ENCODE measurements at places on chromosomes 7 and 10. TPM values are rescaled to one million over a fixed set of nuclear protein-coding genes. Genes with fewer than 3 reads are reported as not detected.

The CUZD1 gene
- 13.0 TPM for total RNA-seq

The FXYD4 gene
- not detected for total RNA-seq

The ACSM6 gene
- total RNA-seq: not detected

The TMEM176B gene
- total RNA-seq: 1.2 TPM

The PGAM2 gene
- total RNA-seq: 1.4 TPM

The ATP5MK gene
- total RNA-seq: 339 TPM

DNA sequence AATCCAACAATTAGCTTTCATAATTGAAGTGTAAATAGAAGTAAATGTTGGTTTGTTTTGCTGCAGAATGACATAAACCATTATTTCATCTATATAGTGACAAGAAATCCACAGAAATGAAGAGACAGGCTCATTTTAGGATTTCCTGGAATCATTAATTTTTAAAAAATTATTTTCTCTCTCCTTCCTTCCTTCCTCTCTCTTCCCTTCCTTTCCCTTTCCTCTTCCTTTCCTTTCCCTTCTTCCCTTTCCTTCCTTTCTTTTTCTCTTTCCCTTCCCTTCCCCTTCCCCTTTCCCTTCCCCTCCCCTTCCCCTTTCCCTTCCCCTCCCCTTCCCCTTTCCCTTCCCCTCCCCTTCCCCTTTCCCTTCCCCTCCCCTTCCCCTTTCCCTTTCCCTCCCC lies 51.2 kb upstream of the KMT2C start:
- DNase-seq: no peak

DNA sequence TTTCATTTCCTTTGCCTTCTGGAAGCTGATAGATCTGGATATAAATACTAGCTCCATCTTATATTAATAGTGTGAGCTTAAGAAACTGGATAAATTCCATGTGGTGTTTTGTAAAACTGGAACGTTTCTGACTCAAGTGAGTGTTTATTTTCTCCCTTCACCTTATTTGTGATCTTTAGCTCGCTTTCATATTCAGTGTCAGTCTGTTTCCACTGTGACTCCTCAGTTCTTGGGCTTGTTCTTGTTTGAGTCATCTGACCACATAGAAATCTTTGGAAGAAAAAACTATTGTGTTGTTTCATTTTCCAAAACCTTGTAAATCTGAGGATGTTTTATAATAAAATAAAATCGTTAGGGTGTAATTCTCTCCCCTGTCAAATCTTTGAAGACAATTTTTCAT lies 186.4 kb downstream of the POLR1F start:
- DNase-seq: no peak

DNA sequence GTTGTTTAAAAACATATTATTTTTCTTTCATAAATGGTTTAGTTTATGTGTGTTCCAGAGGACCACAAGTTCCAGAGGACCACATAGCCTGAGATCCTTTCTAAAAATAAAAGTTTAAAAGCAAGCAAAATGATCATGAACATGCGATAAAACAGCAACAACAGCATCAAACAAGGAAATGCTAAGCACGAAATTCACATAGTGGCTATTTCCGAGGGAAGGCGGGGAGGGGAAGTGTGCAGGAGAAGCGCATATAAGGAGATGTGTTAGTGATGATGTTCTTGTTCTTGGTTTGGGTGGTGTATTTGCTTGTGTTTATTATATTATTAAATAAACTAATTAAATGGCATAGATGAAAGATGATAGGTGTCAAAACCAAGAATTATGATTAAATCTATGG lies 1.2 kb downstream of the TBATA start:
- DNase-seq: no peak

- DNase-seq: peak; percentile 59
Measured at GRCh38 chr10:80739963-80740715, 202.4 kb downstream of the SH2D4B start.

DNA sequence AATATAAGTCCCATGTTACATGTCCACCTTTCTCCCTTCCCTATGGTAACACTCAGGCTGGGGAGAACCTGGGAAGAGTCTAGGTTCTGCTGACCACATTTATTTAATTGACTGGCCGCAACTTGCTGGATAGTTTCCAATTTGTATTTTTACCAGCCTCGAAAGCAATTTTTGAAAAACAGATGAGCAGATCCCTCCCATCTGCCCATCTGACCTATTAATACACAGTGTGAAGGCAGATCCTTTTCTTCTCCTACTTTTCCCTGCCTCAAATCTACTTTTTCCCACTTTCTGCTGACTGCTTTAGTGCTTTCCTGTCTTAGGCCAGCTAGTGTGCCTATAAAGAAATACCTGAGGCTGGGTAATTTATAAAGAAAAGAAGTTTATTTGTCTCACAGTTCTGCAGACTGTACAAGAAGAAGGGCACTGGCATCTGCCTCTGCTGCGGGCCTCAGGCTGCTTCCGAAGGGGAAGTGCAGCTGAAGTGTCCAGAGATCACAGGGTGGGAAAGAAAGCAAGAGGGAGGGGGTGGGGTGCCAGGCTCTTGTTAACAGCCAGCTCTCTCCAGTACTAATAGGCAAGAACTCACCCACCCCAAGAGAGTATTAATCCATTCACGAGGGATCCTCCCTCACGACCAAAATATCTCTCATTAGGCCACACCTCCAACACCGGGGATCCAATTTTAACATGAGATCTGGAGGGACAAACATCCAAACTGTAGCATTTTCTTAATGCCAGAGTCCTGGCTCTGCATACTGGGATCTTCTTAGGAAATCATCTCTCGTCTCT lies 336.0 kb upstream of the IGFBP3 start:
- DNase-seq: no peak

- DNase-seq: no peak
Measured at GRCh38 chr7:69149804-69150782, 448.2 kb upstream of the AUTS2 start.

- DNase-seq: no peak
Measured at GRCh38 chr7:26588511-26588910, 275.9 kb downstream of the SKAP2 start.

DNA sequence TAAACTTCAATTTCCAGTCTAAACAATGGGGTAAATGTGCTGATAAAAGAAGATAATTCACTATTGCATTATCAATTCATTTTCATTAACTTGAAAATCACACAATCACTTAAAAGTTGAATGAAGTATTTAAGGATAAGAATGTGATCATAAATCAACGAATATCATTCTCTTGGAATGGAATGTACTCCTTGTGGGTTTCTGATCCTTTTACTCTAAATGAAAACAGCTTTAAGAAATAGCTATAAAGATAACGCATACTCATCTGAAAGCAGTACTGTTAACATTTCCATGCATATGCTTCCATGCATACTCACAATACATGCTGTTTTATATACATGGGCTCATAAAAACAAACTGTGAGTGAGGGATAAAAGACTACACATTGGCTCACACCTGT lies 108.8 kb downstream of the ATE1 start:
- no peak for DNase-seq

DNA sequence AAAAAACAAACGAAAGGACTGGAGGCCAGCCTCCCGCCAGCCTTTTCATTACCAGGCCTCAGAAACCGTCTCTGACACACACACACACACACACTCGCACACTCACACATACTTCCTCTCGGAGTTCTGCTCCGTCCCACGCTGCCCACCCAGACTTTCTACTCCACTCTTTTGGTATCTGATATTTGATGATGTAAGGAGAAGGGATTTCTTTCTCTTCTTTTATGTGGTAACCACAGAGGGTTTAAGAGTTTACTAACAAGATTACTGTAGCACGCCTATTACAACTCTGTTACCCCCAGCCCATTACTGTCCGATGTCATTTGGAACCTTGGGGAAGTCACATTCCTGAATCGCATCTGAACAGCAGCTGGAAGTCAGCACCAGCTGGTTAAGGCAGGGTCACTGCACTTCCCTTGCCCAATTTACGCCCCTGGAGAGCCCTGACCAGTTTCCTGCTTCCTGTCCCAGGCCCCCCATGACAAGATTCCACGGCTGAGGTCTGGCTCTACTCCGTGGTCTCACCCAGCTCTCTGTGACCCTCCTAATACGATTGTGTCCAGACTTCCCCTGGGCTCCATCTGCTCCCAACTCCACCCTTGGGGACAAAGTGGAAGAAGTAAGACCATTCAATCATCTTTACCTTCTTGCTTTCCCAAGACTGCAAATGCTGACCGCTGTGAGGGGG lies 1.1 kb downstream of the DENND2A start:
- DNase-seq: no peak

GRCh38 chr10:12351447-12351846 lies 2.1 kb downstream of the CAMK1D start:
- DNase-seq: no peak

DNA sequence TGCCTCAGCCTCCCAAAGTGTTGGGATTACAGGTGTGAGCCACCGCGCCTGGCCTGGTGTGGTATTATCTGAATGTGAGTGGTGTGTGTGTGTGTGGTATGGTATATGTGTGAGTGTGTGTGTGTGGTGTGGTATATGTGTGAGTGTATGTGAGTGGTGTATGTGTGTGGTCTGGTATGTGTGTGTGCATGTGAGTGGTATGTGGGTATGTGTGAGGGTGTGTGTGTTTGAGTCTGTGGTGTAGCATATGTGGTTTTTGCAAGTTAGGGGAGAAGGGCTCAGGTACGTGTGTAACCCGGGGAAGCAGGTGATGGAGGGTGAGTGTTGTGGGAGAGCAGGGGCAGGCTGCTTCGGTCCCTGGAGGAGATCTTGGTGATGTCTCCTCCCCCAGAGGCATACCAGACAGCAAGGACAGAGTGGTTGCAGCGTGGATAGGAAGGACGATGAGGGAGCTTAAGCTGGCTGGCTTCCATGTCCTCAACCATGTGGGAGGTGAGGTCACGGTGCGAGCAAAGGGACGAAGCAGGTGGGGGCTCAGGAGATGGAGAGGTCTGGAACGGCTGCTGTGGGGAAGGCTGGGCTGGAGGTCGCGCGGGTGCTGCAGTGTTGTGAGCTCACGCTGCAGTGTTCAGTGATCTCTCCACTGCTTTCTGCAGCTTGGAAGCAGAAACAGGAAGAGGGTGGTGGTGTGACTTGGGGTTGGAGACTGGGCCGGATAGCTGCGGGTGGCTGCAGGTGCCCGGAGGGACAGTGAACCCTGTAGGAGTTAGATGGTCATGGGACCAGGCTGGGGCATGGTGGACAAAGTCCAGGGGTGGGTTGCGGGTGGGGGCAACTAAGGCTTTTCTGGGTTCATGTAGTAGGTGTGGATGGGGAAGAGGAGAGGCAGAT lies 5.0 kb downstream of the ZYX start:
- DNase-seq: no peak

DNA sequence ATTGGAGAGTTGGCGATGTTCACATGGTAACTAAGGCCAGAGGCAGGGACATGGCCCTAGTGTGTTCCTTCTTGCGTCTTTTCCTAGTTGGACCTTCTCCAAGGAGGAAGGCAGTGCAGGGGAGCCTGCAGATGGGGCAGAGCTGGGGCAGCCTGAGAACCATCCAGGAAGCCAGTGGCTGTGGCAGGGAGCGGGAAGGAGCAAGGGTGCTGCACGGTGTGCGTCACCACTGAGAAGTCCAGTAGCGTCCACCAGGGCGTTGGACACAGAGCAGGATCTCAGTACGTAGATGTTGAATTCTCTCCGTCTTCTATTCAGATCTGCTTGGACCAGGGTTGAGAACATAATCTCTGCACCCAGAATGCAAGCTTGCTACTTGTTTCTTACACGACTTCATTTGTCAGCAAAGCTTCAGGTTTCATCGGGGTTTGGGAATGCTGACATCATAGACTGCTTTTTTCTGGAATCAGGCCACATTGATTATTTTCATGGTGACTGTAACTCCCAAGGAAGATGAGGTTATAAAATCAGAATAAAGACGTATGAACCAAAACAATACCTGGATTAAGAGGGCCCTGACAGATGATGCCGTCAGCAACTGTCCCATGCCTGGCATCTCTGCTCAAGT lies 130.3 kb downstream of the HECW1 start:
- no peak for DNase-seq

GRCh38 chr10:90790422-90790821 lies 67.4 kb downstream of the HTR7 start:
- DNase-seq: no peak

DNA sequence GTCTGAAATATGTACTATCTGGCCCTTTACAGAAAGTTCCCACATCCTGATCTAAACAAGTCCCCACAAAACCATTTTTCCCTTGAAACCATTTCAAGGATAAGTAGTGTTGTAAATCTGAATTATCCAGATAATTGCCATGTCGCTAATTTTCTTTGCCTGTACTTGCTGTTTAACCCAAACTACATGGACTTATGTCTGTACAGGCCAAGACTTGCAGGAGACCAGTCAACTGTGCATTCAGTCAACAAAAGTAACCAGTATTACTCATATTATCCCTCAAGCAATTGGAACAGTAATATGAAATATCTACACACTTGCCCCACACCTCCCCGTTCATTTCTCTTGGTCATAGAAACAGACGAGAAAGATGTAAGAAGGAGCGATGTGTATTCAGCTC lies 347.8 kb upstream of the NFE2L3 start:
- DNase-seq: no peak

DNA sequence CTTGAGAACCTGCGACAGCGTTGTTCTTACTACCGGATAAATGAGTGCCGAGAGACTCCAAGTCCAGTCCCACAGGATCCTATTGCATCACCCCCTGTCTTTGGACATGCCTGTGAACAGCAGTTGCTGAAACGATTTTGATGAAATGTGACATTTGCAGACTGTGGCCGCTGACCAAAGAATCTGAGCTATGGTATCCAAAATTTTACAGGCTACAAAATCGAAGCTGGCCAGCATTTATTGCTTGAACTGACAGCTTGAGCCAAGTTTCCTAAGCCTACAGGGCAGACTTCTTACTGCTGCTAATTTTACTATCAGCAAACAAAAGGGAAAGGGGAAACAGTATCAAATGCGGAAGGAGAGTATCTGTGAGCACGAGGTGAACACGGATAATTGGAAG lies 12.1 kb upstream of the NPVF start:
- no peak for DNase-seq

DNA sequence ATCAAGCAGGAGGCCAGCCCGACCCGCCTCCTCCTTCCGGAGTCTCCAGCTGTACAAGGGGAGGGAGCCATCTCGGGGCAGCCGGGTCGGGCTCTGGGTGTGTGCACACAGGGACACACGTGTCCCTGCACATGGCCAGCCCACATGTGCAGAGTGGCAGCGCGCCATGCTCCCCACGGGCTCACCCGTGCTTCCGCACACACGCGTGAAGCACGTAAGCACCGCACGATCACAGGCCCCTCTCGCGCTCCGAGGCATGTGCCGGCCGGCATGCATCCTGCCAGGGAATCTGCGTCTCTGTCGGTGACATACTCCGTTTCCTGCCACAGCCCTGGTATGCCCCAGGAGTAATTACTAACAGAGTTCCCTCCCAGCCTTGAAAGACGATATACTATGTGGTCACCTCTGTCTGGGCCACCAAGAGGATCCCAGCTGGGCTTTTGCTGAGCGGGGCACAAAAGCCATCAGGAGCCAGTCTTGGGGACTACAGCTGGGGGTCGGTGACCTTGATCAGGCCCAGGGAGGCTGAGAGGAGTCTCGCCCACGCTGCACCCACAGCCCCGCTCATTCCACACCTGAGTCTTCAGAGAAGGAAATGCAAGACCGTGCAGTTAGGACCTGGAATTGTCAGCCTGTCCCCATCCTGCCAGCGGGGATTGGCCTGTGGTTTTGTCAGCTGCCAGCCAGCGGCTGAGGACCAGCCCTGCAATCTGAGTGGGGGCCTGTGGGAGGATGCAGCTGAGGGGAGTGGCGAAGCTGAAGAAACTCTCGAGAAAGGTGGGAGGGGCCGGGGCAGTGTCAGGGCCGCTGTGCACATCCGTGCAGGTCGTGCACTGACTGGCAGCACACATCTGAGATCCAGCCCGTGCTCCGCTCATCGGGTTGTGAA lies 11.0 kb upstream of the LFNG start:
- DNase-seq: no peak

GRCh38 chr10:63886281-63887022 lies 365.3 kb downstream of the REEP3 start:
- DNase-seq: no peak
